ENCODE measurements at places on chromosomes 4 and X. TPM values are rescaled to one million over a fixed set of nuclear protein-coding genes. Genes with fewer than 3 reads are reported as not detected.

- DNase-seq, result no peak
Measured at GRCh38 chr4:112649055-112649408, 12.1 kb downstream of the LARP7 start.

- DNase-seq, result no peak
Measured at GRCh38 chrX:134774190-134775048, 116.1 kb upstream of the PLAC1 start.

DNA sequence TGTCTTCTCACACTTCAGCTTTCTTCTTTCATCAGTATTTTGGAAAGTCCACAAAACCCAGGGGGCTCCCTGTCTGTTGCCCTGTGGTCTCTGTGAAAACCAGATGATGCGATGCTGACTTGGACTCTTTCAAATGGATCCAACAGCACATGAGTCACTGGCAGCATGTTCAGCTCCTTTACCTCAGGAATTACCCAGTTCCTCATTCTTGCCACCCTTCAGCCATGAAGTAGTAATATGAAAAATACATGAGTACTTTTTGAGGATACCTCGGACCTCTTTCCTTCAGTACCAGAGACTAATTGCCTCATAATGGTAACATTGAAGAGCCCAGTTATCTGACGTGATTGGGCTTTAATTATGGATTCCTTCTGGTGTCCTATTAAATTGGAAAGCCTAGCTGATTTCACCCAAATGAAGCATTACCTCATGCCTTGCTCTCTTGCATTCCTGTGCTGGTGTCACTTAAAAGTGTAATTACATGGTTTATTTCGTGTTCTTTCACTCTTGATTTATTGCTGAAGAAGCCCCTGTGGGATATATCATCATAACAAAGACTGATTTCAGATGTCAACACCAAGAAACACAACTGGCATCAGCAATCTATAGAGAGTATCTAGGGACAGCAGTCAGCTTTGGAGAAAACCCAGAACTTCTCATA lies 63.4 kb downstream of the NFKB1 start:
- no peak for DNase-seq

DNA sequence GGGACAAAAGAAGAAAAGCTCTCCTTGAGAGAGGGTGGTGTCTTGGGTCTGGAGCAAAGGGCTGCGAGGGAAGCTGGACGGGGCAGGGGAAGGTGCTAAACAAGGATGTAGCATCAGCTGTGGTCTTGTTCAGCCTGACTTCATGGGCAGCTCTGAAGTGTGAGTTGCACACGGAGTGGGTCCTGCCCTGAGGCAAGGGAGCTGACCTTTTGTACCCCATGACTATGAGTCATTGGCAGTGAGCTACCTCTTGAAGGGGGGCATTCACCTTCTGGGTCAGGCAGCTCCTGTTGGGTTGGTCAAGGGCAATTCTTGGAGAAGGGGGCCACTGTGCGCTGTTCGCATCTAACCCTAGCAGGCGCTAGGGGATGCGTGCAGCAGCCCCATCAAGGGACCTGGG lies 151.8 kb downstream of the SMIM20 start:
- no peak for DNase-seq

DNA sequence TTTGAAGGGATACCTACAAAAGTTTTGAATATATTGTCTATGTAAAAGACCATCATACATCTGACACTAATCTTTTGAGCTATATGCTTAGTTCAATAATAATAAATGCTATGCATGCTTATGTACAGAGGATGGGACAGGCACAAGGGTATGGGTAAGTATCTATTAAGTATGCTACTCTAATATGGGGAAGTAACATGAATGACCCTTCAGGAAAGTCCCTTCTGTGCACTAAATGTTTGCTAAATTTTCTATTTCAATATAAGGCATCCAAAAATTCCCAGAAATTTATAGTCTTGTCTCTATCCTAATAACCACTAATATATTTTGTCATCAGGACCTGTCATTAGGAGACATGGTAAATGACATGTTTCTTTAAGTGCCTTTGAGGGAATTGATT lies 19.0 kb downstream of the ATP8A1 start:
- DNase-seq, result no peak

DNA sequence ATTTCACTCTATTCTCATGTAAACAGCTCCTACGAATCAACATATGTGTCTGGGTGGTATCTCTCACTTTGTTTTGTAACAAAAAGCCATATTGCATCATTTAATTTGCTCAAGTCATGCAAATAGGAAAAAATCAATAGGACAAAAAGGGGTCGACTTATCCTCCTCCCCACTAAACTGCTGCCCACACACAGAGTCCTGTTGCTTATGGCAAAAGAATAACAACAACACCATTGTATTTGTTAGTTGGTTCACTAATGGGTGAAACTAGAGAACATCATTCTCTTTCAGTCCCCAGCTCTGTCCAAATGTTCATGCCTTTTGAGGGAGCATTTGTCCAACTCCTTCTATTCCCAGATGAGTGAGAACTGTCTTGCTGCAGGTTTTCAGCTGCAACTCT lies 2.1 kb downstream of the HHIP start:
- no peak for DNase-seq

- DNase-seq, result no peak
Measured at GRCh38 chr4:56870946-56871345, 36.8 kb upstream of the REST start.

DNA sequence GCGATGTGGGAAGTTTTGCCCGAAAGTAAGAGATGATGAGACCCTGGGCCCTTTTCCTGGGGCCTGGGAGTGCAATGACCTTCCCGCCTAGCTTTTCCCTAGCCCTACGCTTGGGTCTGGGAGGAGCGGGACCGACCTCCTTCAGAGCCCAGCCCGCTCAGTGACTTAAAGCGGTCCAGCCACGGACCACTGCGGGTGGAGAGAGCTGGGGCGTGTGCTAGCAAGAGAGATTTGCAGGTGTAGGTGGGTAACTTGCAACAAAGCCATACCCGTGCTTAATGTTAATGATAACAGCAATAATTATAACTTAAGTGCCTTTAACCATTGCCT lies 503 bp upstream of the PDE5A start:
- DNase-seq, result no peak

GRCh38 chrX:8138252-8138651 lies 32.8 kb downstream of the VCX2 start:
- no peak for DNase-seq

GRCh38 chrX:9586992-9587392 lies 122.1 kb downstream of the TBL1X start:
- no peak for DNase-seq

DNA sequence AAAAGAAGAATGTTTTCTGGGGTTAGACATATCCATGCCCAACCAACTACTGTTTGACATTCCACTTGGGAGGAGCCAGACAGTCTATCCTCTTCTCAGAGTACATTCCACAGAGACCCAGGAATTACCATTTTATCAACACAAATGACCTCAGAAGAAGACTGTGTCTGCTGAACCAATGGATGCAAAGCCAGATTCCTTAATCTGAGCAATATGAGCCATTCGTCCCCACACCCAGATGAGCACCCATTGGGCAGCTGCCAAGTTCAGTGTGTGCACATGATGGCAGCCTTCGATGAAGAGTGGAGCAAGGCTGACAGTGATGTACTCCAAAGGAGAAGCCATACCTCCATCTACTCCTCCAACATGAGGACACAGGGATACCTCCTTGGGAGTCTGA lies 111.3 kb downstream of the ZNF674 start:
- no peak for DNase-seq

GRCh38 chr4:89438102-89438831 lies 130.7 kb upstream of the GPRIN3 start:
- no peak for DNase-seq

DNA sequence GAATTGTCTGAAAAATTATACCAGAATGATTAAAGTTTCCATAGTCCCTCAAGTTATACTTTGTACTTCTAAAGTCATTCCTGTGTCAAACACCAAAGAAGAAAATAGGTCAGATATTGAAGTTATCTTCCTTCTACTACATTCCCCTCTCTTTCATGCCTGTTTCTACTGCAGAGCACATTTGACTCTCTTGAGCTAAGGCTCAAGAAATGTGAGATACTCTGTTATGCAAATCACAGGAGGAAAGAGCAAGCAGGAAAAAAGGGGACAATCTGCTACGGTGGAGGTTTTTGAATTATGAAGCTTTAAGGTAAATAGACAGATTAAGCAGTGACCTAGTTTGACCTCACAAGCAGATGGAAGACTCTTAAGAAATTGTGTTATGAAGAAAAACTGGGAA lies 198.9 kb upstream of the LDB2 start:
- no peak for DNase-seq

UGT8 gene
- polyA plus RNA-seq, result 45.2 TPM

MTNR1A gene
- 1.7 TPM for polyA plus RNA-seq

GUCY1A1 gene
- polyA plus RNA-seq, result 81.1 TPM

All from renal cortex interstitium (tissue), 15 donors.